ENCODE measurements at places on chromosomes 2 and 18.

DNA sequence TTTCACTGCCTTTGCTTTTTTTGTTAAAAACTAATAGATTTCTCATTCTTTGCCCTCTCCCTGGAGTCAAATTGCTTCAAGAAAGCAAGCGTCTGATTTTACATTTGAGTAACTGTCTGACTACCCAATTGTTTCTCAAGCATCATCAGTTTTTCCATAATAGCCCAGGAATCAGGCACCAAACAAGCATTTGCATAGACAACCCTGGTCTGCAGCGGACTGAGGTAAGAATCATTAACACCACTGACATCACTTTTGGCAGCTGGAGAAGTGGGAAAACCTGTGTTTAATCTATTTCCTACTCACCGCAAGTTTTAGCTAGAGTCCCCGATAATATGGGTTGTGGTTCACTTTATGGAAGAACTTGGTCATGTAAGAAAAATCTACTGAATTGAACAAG lies 55.7 kb downstream of the IRS1 start:
- no peak for DNase-seq

- no peak for DNase-seq
Measured at GRCh38 chr2:30865892-30866681, 58.8 kb upstream of the CAPN13 start.

DNA sequence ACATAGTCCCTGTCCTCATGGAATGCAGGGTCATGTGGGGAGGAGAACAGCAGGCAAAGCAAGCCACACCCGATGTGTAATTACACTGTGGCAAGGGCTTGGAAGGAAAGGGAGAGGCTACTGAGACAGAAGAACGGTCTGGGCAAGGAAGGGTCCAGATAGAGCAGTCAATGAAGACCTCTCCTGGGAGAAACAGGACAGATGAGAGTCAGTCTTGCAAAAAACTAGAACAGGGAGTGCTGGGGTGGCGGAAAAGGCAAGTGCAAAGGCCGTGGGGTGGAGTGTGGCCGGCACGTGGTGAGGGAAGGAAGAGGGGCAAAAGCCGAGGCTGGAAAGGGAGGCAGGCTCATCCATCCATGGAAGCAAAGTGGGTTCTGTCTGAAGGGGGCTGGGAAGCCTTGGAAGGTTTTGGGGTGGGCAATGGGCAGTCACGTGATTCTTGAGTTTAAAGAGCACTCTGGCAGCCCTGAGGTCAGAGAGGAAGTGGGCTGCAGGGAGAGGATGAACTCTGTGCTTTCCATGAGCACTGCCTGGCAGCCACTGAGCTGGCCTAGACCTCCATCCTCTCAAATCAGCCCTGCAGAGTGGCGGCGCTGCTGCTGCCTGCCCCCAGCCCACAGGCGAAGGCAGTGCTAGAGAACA lies 182.2 kb downstream of the INHBB start:
- DNase-seq: no peak

DNA sequence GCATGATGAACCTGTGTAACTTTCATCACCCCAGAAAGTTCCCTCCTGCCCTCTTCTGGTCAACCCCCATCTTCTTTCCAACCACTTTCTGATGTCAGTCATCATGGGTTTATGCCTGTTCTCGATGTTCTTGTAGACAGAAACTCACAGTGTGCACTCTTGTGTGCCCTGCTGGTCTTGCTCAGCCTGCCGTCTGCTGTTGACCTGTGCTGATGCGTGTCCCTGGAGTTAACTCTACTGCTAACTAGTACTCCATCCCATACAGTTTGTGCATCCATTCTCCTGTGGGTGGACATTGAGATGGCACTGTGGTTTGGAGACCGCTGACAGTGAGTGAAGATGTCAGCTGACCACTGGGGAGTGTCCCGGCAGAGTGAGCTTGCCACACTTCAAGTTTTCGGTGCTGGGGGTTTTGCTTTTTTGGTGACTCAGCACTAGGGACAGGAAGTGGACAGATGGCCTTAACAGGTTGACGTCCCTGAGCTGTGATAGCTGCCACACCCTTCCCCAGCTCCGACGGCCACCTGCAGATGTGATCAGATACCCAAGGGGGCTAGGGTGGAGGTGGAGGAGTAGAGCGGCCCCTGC lies 14.8 kb downstream of the KLHL29 start:
- no peak for DNase-seq

DNA sequence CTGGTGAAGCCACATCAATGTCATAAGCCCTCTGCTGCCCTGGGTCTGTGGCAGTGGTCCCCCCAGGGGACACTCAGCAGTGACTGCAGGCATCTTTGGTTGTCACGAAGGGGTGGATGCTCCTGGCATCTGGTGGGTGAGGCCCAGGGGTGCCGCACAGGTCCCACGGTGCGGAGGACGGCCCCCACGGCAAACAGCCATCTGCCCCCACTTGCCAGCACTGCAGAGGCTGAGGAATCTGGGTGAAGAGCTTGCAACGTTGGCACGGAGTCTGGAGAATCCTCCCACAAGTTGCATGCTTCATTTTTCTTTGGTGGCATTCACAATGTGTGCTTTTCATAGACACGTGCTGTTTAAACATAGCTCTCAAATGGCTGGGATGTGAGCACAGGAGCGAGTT lies 105.1 kb upstream of the PXDN start:
- DNase-seq: no peak

- no peak for DNase-seq
Measured at GRCh38 chr2:132404056-132404455, 12.5 kb upstream of the GPR39 start.

GRCh38 chr2:84495539-84496146 lies 20.7 kb upstream of the DNAH6 start:
- DNase-seq: peak; percentile 82

DNA sequence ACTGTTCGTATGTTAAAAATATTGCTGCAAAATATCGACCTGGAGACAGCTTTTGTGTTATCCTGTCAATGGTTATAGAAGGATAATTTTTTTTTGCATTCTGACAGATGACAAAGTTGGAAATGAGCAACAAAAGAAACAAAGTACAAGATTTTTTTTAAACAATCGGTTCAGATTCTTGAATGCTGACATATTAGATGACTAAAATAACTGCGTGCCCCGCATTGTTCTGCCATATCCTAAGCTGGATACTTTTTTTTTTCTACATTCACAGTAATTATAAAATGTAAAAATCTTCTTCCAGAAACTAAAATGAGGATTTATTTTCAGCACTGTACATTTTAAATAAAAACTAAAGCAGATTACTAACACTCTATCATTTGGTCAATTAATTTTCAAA lies 67.1 kb downstream of the ABCG8 start:
- DNase-seq: no peak

GRCh38 chr2:215966951-215967350 lies 46.4 kb downstream of the MREG start:
- no peak for DNase-seq

GRCh38 chr2:28956415-28956826 lies 24.7 kb upstream of the TOGARAM2 start:
- peak; percentile 16 for DNase-seq

- no peak for DNase-seq
Measured at GRCh38 chr2:238995634-238996033, 147.7 kb downstream of the TWIST2 start.

DNA sequence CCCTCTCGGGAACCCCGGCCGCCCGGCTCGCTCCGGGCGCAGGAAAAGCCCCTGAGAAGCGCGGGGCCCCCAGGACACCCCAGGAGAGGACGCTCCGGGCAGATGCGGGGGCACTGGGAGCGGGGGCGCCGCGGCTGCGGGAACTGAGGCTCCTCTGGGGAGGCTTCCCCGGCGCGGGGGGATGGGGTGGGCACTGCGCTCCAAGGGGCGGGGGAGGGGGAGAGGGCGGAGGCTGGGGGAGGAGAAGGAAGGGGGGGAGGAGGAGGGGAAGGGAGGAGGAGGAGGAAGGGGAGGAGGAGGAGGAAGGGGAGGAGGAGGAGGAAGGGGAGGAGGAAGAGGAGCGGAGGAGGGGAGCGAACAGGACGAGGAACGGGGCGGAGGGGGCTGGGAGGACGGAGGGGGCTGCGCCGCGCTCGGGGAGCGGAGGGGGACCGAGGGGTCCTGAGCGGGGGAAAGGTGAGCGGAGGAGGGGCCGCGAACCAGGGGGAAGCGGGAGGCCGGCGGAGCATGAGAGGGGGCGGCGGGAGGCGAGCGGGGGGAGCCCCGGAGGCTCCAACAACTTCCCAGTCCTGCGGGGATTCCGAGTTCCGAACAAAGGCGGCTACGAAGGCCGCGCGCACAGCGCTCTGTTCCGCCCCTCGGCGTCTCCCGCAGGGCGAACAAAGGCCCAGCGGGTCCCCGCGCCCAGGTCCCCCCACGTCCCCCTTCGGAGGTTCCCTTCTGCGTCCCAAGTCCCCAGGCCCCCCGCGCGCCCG lies 742 bp downstream of the PXDN start:
- DNase-seq: no peak

DNA sequence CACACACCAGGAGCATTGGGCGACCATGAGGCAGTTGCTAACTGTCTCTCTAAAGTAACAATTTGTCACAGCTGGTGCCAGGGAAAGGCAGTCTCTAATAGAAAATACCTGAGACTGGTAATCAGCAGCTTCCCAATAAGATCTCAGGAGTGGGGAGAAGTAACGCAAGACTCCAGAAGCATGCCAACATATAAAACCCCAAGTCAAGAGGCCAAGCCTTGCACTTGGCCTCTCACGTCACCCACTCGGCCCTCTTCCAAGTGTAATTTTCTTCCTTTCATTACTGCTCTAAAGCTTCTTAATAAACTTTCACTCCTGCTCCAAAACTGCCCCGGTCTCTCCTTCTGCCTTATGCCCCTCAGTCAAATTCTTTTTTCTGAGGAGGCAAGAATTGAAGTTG lies 455.6 kb upstream of the ACVR2A start:
- no peak for DNase-seq

DNA sequence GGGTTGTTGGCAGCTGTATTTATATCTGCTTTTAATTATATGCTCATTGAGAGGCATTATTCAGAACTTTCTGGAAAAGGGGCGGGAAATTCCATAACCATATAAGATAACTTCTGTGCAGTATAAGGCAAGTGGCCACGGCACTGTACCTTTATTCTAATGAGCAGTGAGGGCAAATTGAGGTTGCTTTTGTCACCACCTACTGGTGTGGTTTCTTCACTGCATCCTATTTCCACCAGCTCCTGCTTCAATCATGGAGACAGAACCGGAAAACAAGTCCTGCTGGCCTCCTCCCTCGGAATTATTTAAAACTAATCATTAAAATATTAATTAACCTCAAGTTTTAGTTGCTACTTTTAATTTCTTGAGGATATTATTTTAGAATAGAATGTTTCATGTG lies 759.4 kb downstream of the CBLN2 start:
- DNase-seq: no peak

- DNase-seq: peak; percentile 73
Measured at GRCh38 chr2:30239308-30239985, 8.1 kb downstream of the LBH start.

DNA sequence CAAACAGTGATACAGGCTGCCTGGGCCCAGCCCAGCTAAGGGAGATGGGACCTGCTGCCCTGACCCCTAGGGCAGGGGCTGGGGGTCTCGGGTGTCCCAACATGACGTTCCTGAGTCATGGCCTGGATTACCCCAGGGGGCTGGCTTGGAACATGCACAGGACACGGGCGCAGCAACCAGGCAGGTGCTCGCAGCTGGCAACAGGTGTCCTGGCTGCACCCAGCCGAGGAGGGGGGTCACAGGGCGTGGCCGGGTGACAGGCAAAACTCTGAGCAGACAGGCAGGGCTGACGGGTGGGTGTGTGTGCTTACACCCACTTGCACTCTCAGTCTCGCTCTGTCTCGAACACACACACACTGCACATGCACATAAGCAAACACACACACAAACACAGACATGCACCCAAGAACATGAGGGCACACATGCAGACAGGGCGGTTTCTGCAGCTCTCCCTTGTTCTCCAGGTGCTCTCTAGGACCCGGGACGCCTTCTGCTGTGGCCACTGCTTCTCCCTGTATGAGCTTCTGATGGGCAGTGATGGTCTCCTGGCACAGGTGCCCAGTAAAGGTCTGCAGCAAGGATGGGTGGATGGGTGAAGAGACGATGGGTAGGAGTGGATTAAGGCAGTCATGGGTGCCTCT lies 33.7 kb upstream of the TAF1B start:
- no peak for DNase-seq
